ENCODE measurements at places on chromosomes 4 and X.
A peak's percentile ranks its signal among the peaks of the same experiment; 100 is the strongest.

DNA sequence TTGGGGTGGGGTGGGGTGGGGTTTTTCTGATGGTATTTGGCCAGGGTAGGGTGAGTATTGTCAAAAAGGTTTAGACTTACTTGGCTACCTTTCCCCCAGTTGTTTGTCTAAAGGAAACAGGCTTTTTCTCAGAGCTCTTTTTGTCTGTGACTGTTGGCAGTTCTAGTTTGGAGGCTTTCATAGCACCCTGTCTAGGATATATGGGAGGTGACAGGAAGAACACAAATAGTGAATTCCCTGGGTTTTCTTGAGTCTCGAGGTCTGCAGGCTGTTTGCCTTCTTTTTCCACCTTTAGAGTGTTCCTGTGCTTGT is 13.5 kb downstream of the RPS6KA3 start:
- no peak for DNase-seq

DNA sequence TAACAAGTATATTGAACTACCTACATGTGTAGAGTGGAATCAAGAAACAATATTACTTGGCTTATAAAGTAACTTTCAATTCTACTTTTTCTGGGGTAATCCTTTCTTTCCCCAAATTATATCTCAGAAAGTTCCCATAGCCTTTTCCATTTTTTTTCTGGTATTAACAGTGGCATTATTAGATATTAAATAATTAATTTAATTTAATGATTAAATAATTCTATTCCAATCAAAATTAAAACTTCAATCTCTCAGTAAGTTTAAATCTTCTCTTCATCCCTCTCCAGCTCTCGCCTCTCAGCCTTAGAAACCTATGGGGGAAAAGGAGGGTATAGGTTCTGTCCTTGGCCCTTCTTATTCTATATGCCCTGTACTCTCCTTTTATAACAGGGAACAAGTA is 262.4 kb downstream of the INPP4B start:
- DNase-seq = no peak

GRCh38 chr4:142960867-142961644 is 115.0 kb upstream of the INPP4B start:
- DNase-seq = no peak

DNA sequence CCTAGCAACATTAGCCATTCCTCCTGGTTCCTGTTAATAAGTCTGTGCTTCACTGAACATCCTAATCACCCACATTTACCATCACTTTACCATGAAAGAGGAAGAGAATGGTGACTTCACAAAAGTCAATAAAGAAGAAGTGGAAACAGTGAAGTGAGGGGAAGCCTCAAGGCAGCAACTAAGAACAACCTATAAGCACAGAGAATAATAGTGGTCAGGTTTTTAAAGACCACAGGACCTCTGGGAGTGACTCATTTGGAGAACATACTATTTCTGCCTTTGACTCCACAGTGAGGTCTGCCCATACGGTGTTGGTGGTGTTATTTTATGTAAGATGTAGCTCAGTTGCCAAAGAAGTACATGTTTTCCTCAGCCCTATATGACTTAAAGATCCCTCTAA is 86.0 kb upstream of the TET2 start:
- DNase-seq = peak; percentile 67

DNA sequence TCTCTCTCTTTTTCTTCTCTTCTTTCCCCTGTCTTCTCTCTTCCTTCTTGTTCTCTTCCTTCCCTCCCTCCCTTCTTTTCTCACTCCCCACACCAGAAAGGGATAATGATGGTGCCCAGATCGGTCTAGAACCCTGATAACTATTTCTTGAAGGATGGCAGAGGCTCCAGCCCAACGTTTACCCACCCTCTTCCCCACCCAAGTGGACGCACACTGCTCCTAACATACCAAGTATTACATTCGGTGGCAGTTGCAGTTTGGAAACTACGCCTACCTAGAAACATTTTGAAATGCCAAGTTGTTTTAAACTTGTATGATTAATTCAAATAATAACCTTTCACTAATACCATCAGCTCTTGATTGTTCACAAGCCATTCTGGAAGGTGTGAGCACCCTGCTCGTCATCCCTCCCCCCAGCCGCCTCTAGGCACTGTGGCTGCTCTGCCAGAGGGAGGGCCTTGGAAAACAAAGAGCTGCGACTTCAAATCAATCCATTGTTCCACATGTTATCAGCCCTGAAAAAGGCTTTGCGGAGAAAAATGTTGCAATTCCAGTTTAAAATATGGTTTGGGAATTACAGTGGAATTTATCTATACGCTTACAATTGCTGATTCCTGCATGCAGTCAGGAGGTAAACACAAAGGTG is 1017.5 kb upstream of the TENM3 start:
- no peak for DNase-seq

DNA sequence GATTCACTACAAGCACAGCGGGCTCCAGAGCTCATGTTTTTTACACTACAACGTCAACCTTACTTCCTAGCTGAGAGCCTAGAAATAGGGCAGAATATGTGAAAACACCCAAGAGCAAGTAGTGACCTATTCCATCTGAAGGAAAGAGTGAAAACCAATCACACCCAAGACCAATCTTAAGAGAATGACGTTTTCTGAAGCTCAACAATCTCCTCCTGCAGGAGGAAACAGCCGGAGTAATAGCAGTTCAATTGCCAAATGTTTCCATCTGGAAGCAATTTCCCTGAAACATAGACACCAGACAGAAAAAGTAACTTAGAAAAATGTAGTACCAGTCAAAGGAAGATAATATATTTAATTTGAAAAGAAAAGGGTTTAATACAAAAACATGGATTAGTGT is 142.4 kb downstream of the ANXA5 start:
- no peak for DNase-seq

DNA sequence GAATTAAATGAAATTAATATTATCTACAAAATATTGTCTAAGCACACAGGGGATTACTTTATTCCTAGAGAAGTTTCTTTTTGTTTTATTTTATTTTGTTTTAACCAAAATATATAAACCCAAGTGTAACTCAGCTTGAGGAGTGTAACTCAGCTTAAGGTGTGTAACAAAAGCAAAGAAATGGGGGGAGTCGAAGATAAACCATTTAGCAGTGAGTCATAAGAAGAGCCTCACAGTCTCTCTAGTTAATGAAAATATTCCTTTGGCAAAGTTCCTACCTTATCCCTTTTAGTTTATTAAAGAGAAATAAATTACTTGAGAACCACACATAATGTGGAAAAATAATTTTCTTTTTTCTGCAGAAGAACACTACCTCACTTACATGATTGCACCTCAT is 261.8 kb downstream of the KCTD8 start:
- no peak for DNase-seq

GRCh38 chrX:48560056-48560455 is 14.2 kb upstream of the RBM3 start:
- DNase-seq = no peak

DNA sequence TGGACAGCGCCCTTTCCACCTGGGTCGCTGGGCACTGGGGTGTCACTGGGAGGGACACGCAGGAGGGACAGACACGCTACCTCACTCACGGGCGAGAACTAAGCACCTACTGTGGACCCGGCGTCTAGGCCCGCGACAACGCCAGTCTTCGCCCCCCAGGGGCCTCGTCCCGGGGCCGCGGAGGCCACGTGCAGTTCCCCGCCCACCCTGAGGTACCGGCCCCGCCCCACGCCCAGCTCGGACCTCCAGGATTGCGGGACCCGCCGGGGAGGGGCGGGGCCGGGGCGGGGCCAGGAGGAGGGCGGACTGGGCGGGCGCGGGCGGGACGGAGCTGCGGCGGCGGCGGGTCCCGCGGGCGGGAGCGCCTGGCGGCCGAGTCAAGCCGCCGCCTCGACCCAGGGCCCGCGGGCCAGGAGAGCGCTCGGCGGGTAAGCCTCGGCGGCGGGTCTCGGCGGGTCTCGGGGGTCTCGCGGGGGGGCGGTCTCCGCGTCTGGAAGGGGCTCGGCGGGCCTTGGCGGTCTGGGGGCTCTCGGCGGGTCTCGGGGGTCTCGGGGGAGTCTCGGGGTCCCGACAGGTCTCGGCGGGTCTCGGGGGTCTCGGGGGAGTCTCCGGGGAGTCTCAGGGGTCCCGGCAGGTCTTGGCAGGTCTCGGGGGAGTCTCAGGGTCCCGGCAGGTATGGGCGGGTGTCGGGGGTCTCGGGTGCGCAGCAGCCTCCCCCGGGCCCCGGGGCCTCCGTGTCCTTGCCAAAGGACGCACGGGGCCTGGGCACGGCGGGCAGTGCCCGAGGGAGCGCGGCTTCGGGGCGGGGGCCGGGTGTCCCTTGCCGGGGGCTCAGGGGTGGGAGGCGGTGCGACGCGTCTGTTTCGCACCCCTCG is at the start of gene SH3BP2:
SH3BP2 (plus strand) TSS at position 375 of the 875 bp plus-strand sequence. CDS start 27,533 bp downstream, outside the sequence.
- DNase-seq = peak; percentile 83

- peak; percentile 65 for DNase-seq
These were observed at the start of gene TMSB15A for GRCh38 chrX:102515975-102516941. Gene TMSB15A, minus strand, starts transcription at chrX:102516739.

DNA sequence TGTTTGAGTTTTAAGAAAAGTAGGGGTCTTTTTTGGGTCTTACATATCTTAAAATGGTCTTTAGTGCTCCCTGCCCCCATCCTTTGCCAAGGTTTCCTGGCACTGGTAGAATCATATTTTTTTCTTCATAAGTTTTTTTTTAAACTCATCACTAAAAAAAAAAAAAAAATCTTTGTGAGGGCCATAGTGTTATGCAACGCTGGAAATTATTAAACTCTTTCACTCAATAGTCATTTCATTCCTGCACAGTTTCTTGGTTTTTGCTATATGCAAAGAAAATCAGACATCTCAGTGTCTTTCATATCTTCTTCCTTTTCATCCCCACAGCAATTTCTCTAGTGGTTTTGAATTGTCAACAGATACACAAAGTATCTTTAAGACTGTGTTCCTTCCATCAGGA is 95.6 kb downstream of the TMA16 start:
- DNase-seq = peak; percentile 11

- DNase-seq = peak; percentile 41
These were observed 17.2 kb downstream of the SPIN3 start for GRCh38 chrX:56978172-56978571.

DNA sequence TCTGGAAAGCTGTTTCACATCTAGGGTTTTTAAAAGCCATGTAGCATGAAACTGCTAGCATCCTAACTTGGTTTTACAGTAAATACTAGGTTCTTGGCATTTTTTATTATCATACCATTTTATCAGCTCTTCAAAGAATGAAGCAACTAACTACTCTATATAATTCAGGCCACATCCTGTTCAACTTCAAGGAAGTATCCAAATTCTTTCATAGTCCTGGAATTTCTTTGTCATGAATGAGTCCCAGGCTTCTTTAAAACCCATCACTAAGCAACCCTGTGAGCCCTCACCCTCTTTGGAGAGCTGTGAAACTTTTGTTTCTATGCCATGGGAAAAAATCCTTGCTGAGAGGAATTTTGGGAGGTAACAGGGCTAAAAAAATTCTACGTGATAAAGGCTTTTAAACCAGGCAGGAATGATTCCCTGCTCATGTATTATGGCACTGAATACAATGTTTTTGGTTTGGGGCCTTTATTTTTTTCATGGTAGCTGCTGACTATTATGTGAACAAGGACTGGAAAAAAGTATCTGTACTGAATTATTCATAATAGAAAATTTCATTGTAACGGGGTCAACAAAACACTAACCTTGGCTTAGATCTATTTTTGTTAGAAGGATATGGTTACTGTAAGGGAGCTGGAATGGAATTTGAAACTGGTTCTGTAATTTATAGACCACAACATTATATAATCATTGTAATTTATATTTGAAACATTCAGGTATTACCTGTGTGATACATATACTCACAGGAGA is 164.9 kb downstream of the DCTD start:
- DNase-seq = no peak

- DNase-seq = no peak
These were observed 40.8 kb upstream of the CLDN24 start for GRCh38 chr4:183362916-183363542.

GRCh38 chr4:77446601-77447000 is 159.0 kb upstream of the CXCL13 start:
- no peak for DNase-seq

GRCh38 chr4:188266386-188266785 is 127.1 kb downstream of the TRIML1 start:
- DNase-seq = no peak

DNA sequence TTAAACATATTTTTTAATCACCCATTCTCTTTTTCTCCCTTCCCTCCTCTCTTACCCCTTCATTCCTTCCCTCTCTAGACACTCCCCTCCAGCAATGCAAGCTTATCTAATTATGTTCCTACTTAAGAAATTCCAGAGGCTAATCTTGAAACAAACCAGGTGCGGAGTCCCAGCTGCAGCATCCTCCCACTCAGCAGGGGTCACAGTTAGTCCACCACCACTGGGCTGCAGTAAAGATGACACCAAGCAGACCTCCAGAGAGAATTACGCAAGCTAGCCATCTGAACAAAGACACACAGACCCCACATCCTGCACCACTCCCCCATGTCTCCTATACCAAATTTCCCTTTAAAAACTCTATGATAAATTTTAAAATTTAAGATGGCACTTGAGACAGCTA is 13.9 kb upstream of the SEC24B start:
- DNase-seq = no peak

DNA sequence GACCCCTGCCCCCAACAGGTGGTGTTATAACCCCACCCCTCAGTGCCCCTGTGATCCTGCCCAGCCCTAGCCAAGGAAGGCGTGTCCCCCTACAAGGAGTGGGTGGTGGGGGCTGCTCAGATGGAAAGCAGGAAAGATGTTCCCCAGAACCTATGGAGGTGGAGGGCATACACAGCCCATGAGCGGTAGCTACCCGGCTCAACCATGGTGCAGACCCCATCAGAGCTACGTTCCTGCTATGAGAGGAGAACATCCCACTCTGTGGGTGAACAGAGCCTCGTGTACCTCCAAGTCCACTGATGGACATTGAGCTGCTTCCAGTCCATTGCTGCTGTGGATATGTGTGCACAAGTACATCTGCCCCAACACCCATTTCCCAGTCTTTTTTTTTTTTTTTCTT is 71.1 kb downstream of the SHOX start:
- DNase-seq = no peak

DNA sequence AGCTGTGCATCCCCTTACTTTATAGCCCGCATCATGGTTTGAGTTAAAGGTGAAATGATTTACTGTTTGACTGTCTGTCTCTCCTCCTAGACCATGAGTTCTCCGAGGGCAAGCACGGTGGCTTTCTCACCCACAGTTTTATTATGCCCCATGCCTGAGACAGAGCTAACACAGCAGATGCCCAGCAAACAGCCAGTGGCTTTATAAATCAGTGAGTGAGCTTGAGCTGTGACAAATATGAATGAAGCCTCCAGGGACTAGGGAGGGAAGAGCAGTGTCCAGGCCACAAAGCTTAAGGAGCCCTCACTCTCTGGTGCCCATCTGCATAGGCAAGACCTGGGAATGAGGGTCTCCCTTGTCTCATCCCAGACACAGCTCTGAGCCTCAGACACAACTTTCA is 57.9 kb downstream of the FHDC1 start:
- no peak for DNase-seq

DNA sequence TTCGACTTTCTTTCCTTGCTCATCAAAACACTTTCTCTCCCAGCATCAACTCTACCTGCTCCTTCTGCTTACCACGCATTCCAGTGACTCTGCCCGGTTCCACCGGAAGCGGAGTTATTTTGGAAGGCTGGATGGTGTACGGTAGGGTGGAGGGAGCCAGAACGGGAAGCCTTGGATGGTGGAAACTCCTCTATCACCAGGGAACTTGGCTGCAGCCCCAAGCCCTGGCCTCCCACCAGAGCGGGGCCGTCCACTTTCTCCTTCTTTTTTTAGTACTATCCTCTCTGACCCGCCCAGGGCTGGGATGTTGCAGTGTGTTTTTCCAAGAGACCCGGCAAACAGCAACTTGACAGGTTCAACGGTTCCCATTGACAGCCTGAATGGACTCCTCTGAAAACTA is 27.6 kb downstream of the ADGRG2 start:
- no peak for DNase-seq
